ENCODE measurements at places on chromosomes 1 and 21.

DNA sequence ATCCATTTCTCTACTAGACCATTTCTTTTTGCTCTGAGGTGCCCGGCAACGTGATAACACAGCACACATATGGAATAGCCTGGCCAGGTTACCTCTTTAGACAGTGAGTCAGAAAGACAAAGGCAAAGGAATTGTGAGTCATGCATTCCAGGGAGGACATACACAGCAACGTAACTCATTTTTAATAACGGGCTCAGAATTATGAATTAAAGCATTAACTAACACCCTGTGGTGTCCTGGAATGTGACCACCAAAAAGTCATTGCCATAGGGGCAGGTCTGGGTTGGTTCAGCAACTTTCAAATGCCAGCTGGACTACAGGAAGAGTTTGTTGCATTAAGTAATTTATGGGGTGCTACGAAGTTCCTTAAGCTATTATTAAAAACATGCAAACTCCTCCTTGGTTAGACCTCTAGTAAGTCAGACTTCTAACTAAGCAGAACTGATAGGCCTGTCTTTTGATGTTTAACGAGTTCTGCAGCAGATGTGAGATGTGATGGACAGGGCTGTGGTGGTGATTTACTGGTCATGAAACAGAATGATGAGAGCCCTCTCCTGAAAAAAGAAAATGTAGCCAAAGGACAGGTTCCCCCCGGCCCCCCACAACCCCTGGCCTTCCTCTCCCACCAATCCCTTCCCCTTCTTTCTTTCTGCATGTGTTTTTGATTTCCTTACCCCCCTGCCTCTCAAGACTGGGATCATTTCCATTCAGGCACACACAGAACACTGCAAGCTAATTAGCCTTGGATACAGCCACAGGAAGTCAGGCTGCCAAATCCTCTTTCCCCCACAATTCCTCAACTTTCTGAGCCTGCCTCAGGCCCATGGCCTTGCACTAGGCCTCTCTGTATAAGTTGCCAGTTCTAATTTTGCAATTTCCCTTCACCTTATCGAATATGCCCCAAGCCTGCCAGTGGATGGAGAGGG, 88.9 kb upstream of the HAO2 start:
- no peak for DNase-seq

GRCh38 chr1:25550683-25551310, 7.4 kb downstream of the LDLRAP1 start:
- no peak for DNase-seq

- no peak for DNase-seq
Measured at GRCh38 chr1:65606426-65606825, 186.0 kb downstream of the LEPR start.

- no peak for DNase-seq
Measured at GRCh38 chr1:216723274-216723780, at the start of gene ESRRG. Gene ESRRG (minus strand): TSS chr1:216723429. CDS start chr1:216723299, 130 bp downstream.
